ENCODE measurements at places on chromosomes 3 and 15.

DNA sequence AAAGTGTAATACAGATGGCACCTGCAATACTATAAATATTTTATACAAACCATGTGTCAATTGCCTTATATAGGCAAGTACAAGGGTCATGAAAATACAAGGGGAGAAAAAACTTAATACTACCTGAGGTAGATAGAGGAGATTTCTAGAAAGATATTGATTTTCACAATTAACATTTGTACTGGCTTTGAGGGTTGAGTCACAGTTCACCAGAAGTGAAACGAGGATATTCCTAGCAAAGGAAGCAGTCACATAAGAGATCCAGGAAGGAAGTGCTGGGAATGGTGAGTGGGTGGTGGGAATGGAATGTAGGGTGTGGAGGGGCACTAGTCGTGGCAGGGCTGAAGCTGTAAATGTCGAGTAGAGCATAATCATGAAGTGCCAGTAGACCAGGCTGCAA lies 108.7 kb downstream of the P2RY1 start:
- no peak for DNase-seq

GRCh38 chr15:45431511-45431910 lies 53.2 kb upstream of the GATM start:
- DNase-seq, result no peak

- DNase-seq, result no peak
These were observed 480.3 kb downstream of the FGF12 start for GRCh38 chr3:192246847-192247559.

DNA sequence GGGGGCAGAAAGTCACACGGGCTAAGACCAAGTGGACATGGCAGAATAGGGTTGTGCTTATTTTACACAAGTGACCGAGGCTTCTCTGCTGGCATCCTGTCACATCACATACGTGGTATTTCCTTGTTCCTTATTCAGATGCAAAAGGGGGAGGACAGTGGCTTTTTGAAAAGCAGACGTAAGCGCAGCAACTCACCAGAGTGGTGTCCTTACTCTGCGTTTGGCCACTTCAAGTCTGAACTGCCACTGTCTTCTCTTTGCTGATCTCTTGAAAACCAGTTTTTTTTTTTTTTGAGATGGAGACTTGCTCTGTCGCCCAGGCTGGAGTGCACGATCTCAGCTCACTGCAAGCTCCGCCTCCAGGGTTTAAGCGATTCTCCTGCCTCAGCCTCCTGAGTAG lies 113.2 kb downstream of the SOX2 start:
- no peak for DNase-seq

GRCh38 chr15:38069511-38070011 lies 135.1 kb downstream of the TMCO5A start:
- DNase-seq, result no peak

- no peak for DNase-seq
These were observed 734.0 kb upstream of the NR2F2 start for GRCh38 chr15:95596496-95596895.

DNA sequence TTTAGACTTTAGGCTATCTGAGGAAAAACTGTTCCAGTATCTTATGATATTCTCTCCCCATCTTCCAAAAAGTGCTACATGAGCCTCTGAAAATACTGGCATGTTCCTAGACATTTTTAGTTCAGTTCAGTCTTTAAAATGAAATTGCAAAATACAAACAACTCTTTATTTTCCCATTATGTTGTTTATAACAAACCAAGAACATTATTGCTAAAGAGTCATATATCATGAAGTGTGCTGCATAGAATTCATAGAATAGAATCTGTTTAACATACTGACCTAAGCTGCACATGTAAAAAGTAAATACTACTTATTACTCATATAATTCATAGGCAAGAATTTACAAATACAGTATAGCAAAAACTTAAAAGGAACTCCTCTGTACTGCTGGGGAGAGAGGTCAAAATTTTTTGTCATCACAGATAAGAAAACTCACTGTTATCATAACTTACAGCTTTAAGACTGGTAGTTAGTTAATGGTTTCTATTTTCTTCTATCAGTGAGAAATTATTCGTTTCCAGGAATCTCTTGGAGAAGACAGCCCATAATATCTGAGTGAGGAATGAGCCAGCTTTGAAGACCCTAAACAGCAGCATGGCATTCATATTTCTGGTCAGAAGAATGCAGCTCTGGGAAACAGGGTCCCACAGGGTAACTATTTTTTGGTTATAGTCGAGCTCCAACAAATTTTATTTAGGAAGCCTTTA lies 32.2 kb downstream of the FILIP1L start:
- no peak for DNase-seq

DNA sequence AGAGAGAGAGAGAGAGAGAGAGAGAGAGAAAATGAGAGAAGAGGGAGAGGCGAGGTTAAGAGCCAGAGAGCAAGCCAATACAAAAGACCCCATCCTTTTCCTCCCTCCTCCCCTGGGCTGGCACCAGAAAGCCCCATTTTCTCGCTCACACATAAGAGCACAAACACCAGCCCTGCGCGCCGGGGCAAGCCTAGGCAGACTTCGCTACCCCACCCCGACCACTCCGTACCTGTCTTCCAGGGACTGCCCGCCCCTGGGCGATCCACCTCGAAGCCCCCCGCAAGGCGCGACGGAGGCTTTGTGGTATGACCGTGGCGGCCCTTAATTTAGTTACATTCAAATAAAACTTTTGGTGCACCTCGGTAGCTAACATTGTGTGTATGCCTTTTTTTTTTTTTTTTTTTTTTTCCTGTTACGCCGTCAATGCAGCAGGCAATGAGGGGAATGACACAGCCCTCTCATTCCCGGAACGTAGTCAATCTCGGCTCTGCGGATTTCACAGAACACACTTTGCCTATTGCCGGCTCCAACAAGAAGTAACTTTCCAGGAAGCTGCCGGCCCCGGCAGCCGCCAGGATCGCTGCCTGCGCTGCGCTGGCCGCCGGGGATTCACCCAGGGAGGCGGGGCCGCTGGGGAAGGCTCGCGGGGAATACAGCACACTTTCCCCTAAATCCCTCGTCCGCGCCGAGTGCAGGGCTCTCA lies 7.7 kb downstream of the BCL6 start:
- DNase-seq, result peak; percentile 46

- DNase-seq, result no peak
These were observed 165.1 kb upstream of the GOLIM4 start for GRCh38 chr3:168260859-168261258.

- DNase-seq, result no peak
These were observed 66.6 kb upstream of the TGFBR2 start for GRCh38 chr3:30539772-30540171.

GRCh38 chr3:66933233-66933632 lies 64.9 kb upstream of the KBTBD8 start:
- DNase-seq, result no peak

DNA sequence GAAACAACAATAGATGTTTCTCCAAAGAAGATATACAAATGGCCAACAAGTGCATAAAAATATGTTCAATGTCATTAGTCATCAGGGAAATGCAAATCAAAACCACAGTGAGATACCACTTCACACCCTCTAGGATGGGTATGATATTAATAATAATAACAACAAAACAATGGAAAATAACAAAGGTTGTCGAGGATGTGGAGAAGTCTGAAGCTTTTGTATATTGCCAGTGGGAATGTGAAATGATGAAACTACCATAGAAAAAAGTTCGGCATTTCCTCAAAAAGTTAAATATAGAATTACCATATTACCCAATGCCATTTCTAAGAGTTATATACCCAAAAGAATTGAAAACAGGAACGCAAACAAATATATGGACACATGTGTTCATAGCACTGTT lies 10.8 kb downstream of the BHLHE40 start:
- DNase-seq, result no peak

GRCh38 chr15:90959894-90960293 lies 5.2 kb downstream of the RCCD1 start:
- no peak for DNase-seq

GRCh38 chr3:176526225-176526624 lies 671.1 kb downstream of the TBL1XR1 start:
- no peak for DNase-seq

DNA sequence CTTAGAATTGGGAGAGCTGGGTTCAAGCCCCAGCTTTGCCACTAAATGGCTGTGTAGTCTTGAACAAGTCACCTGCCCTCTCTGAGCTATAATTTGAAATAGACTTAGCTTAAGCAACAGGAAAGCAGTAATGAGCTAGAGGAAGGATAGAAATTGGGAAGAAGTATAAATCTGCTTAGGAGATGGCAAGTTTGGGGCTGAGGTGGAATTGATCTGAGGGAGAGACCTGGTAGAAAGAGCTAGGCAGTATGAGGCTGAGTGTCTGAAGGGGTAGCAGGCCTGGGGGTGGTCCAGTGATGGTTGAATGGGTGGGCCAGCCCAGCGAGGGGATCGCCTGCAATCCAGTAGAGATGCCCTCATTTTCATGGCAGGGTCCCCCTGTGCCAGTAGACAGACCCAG lies 22.9 kb downstream of the LPP start:
- no peak for DNase-seq

DNA sequence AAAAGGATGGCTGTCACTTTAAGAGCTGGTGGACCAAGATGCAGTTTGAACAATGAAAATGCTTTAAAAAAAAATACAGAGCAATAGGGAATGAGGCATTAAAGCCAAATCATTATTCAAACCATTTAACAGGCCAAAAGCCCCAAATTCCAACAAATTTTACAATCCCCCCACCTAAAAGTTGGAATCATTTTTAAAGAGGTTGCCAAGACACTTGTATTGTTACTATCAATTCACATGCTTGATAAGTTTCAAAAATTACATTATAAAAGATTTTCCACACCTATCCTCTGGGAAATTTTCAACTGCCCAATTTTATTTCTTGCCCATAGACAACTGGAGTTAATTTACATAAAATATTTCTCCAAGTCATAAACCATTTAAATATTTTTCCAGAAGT lies 192.3 kb upstream of the ARHGEF26 start:
- DNase-seq, result no peak

DNA sequence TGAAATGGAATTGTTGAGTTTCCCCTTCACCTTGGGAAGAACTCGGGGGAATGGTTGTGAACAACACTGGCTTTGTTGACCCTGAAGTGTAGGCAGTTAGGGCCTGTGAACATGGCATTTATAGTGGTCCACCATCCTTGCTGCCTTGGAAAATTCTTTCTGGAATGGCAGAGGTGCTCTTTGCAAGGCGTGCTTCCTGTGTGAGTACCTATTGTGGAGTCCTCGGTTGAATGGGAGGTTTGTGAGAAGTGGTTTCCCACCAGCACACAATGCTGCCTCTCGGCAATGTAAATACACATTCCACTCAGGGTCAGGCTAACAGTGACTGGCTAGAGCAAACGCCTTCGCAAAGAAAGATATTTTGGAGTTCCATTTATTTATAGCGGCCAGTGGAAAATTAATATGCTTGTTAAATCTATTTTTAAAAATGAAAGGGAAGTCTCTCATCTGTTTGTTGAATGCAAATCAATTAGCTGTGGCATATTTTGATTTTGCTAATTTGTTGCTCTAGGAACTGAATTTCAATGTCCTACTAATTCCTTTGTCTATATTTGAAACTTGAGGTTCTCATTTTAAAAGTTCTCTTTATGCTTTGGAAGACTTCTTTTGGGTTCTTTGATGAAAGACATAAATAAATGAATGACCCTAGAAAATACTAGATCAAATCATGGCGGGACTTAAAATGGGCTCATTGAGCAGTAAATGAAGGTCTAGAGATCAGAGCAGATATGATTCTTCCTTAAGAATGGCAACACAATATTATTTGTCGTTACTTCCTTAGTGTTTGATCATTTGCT lies 59.5 kb downstream of the FNDC3B start:
- no peak for DNase-seq

DNA sequence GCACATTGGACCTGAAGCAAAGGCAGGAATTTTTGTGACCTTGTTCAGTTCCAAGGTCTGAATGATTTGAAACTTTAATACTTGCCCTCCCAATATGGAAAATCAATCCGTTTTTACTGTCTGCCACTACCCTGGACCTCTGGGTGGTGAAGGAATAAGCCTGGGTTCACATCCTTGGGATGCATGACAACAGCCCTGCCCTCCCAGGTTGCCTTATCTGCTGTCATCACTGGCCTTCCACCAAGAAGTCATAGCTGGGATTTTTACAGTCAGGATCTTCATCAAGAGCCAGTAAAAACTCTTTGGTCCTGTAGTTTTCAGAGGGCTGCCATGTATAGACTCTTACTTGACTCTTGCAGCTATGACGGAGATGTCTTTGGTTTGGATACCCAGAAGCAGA lies 128.6 kb downstream of the MYLK start:
- no peak for DNase-seq

DNA sequence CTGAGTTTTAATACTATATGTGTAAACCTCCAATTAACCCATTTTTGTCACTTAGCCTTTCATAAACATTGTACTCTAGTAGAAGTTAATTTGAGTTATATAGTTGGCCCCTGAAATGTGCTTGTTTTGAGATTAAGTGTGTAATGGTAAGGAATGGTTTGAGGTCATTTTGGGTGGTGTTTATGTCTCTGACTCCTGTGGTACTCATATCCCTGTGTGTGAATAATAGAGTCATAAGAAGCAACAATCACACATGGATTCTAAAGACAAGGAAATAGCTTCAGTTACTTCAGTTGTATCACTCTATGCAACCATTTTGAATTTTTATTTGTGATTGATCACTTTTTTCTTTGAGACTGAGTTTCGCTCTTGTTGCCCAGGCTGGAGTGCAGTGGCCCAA lies 408.5 kb downstream of the MFSD1 start:
- no peak for DNase-seq

DNA sequence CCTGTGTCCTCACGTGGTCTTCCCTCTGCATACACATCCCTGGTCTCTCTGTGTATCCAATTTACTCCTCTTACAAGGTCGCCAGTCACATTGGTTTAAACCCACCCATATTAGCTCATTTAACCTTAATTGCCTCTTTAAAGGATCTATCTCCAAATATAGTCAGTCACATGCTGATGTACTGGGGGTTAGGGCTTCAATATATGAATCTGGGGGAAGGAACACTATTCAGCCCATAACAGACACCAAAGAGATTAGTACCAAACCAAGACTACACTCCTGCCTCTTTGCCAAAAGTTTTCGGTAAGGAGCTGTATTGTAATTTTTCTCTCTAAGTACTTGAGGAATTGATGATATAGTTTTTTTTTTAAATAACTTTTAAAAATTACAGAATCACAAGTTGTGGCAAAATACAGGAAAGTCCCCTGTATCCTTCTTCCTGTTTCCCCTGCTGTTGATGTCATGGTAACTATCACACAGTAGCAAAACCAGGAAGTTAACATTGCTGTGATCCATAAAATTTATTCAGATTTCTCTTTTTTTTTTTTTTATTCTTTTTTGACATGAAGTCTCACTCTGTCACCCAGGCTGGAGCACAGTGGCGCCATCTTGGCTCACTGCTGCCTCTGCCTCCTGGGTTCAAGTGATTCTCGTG lies 67.8 kb downstream of the SLCO3A1 start:
- no peak for DNase-seq

All from activated T-cell treated with anti-CD3 and anti-CD28 coated beads for 48 hours (primary cell).